Fibroblast of villous mesenchyme (primary cell): ENCODE measurements at places on chromosomes 13 and 19.

GRCh38 chr19:1911098-1911497 is 5.9 kb downstream of the ADAT3 start:
- DNase-seq = no peak

DNA sequence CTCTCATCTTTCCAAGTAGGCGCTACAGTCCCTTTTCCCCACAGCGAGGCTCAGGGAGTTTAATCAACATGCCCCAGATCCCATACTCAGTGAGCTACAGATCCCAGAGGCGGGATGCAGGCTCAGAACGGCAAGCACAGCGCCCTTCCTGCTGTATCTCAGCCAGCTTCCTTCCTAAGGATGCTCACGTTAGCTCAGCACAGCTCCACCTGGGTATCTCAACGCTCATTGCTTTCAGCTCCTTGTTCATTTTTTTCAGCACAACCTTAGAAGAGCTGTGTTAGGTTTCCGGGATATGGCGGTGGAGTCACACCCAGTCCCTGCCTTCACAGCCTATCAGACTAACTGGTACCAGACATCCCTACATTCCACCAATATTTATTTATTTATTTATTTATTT is 3.1 kb upstream of the MEGF8 start:
- no peak for DNase-seq

GRCh38 chr19:44648631-44649251 is 5.0 kb downstream of the PVR start:
- DNase-seq = peak; percentile 80

DNA sequence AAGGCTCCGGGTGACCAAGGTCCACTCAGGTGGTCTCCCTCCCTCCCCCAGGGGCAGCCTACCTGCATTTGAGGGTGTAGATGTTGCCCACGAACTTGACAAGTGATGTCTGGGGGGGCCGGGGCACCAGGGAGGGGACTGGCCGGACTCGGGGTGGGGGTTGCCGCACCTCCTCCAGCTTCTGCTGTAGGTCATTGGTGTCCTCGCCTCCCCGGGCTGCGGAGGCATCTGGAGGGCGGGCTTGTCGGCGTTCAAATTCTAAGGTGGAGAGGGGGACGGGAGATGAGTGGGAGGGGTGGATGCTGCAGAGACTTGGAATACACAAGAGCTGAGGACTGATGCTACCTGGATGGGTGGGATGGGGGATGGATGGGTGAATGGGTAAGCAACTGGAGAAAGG is 5.3 kb upstream of the AKAP8L start:
- DNase-seq = no peak

GRCh38 chr13:73913751-73914518 is 220.3 kb downstream of the KLF12 start:
- DNase-seq = no peak

DNA sequence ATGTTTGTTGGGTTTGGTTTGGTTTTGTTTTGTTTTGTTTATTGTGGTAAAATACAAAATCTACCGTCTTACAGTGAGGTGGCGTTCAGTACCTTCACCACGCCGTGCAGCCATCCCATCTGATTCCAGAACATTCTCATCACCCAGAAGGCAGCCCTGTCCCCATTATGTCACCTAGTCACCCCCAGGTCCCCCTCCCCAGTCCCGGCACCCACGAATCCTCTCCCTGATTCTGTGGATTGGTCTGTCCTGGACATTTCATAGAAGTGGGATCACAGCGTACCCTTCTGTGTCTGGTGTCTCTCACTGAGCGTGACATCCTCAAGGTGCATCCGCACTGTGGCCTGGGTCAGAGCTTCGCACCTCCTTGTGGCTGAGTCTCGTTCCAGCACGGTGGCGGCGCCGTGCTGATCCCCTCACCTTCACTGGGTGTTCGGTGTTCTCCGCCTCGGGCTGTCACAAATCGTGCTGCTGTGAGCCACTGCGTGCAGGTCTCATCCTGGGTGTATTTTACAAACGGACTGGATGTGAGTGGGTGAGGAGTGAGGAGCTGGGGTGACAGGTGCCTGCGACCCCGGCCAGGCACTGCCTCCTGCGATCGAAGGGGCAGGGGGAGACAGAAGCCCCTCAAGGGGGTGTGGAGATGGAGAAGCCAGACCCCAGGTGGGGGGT is 580 bp upstream of the TEKTIP1 start:
- no peak for DNase-seq

GRCh38 chr19:9786342-9786741 is 17.8 kb upstream of the ZNF846 start:
- no peak for DNase-seq

GRCh38 chr13:32811297-32811800 is 204.9 kb upstream of the KL start:
- DNase-seq = peak; percentile 68

DNA sequence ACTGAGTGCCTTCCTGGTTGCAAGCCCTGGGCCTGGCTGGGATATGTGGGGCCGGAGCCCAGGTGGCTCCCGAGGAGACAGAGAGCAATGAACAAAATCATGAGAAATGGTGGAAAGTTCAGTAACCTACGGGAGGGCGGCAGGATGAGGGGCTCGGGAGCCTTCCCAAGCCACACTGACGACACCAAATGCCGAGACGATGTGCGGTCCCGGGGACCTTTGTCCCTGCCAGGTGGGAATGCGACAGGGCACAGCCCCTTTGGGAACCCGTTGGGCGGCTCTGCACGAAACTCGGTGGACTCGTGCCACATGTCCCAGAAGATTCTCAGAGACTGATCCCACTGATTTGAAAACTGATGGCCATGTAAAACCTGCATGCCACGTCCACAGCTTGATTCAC is 11.7 kb upstream of the ZNF14 start:
- DNase-seq = no peak

DNA sequence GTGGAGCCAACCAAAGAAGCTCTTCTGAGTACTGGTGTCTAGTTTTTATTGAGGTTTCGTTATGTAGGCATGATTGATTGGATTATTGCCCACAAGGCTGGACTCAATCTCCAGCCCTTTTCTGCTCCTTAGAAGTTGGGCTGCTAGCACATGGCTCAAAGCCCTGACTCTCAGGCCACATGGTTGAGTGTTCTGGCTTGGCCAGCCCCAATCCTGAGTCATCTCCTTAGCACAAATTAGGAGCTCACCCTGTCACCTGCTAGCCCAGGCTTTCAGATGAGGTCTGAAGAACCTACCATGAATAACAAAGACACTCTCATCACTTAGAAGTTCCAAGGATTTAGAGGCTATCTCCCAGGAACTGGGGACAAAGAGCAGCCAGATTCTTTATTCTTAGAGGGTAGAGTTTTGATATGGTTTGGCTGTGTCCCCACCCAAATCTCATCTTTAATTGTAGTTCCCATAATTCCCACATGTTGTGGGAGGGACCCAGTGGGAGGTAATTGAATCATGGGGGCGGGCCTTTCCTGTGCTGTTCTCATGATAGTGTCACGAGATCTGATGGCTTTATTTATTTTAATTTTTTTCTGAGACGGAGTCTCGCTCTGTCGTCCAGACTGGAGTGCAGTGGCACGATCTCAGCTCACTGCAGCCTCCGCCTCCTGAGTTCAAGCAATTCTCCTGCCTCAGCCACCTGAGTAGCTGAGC is 11.3 kb downstream of the DPY19L3 start:
- no peak for DNase-seq

- DNase-seq = peak; percentile 61
These were observed 21.7 kb upstream of the LAMP1 start for GRCh38 chr13:113275387-113275786.
